Fibroblast of upper back skin (primary cell): ENCODE measurements at places on chromosomes 11 and 22.

DNA sequence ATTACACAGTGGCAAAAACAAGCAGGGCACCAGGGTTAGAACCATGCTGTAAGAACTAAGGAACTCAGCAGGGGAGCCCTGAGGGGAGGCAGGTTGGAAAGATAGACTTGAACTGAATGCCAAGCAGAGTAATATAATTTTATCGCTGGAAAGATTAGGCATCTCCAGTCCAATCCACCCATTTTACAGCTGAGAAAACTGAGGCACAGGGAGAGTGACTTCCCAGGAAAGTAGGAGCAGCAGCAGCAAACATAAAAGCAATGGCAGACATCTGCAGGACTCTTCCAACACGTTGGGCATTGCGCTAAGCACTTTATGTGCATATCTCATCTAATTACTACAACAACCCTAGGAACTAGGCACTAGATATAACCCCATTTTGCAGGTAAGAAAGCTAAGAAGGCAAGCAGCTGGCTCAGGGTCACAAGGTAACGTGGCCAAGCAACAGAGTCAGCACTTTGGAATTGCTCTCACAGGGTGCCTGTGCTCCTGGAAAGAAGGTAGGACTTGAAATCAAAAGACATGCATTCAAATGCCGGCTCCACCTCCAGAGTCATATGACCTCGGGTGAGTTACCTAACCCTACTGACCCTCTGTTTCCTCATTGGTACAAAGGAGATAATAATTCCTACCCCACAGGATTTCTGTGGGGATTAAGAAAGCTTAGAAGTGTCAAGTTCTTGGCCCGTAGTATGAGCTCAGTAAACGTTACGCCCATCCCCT lies 215.3 kb downstream of the BARX2 start:
- no peak for DNase-seq

GRCh38 chr11:77557553-77557952 lies 32.2 kb upstream of the AQP11 start:
- DNase-seq, result peak; percentile 27

DNA sequence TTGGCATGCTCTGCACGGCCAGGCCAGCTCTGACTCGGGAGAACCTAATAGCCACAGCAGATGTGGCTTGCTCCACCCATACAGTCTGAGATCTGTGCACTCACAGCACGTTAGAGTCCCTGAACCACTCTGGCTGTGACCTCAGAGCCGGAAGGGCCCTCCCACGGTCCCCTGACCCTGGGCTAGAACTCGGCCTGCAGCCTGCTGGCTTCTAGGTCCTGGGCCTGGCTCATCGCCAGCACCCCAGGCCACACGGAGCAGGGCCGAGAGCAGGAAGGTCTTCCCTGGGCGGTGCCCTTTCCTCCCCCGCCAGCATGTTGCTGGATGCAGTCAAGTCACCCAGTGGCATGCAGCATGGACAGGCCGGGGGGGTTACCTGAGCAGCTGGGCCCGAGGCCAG lies 35.3 kb upstream of the TTLL12 start:
- DNase-seq, result no peak

- DNase-seq, result peak; percentile 13
Measured at GRCh38 chr11:6931146-6931713, 5.0 kb downstream of the ZNF215 start.

- DNase-seq, result no peak
Measured at GRCh38 chr11:45282081-45282480, 4.1 kb downstream of the SYT13 start.

GRCh38 chr22:30459181-30460052 lies 12.4 kb downstream of the SEC14L3 start:
- peak; percentile 21 for DNase-seq

DNA sequence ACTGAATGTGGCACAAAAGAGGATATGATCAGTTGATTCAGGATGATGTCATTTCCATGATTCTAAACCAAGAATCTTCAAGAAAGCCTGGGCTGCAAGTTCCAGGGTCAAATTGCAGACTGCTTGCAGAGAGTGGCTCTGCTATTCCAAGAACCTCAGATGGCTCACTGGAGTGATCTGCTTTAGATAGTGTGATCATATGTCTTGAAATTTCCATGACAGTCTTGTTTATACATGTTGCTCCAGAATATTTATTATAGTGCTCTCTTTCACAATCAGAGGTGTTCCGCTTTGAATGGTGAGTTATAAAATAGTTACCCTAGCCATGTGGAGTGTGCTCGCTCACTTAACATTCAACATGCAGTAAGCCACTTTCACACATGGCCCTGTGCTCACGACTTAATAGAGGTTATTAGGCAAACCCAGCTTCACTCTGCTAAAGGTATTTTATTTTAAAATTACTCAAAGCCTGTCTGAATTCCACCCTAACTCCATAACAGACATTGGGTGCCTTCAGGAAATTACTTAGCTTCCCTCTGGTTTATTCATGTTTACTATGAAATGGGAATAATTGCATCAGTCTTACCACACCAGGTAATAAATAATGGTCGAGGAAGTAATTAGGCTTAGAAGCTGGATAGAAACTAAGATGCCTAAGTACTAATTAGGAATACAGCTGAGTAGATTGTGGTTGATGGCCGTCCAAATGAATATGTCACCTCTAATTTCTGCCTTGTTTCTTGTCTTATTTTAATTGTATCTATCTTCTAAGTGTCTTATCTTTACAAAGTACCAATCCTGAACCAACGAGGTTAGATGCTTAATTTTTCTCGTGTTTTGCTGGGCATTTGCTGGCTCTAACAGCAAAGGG lies 187.9 kb downstream of the ETS1 start:
- peak; percentile 73 for DNase-seq

- DNase-seq, result no peak
Measured at GRCh38 chr22:46026899-46027210, 49.9 kb upstream of the WNT7B start.

- DNase-seq, result no peak
Measured at GRCh38 chr22:44242946-44243724, 62.4 kb downstream of the PARVG start.

- no peak for DNase-seq
Measured at GRCh38 chr11:69119190-69119589, 36.5 kb upstream of the SMIM38 start.

GRCh38 chr11:64712430-64713015 lies 10.5 kb downstream of the NRXN2 start:
- DNase-seq, result no peak

DNA sequence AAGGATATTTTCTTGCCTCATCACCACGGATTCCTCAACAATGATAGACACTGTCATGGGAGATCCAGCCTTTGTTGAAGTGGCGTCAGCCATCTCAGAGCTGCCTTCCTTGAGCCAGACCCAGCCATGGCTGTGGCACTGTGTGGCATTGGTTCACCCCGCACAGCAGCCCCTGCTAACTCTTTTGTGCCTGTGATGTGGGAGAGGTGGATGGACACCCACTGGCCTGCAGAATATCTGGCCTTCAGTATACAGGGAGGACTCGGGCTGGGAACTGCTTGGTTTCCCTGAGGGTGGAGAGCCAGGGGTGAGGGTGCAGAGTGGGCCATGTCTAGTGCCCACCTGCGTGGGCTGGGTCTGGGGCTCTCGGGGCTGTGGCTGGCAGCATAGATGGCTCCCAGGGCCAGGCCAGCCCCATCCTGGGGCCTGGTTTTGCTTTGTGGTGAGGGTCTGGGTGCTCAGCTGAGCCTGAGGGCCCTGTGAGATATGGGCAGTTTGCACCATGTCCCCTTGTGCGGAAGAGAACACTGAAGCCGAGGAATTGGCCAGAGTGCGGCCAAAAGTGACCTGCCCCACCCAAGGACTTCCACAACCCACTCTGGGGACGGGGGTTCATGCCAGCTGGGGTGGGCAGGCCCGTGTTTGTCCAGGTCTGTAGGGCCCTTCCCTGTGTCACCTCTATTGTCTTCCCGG lies 6.1 kb downstream of the CLDN5 start:
- no peak for DNase-seq

DNA sequence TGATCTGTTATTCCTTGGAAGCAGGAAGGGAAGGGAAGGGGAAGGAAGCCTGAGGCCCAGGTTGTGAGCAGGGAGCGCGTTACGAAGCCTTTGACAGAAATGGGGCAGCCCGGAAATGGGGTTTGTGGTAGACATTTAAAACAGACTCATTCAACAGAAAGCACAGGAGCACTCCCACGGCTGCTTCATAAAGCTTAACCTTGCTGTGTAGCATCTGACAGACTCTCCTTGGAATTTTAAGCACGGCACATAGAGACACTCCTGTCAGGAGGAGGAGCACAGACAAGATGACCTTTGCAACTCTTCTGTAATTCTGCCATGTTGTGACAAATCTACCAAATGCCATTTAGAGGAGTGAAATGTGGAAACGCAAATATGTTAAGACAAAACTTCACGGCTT lies 131.6 kb downstream of the FBXO7 start:
- no peak for DNase-seq

- DNase-seq, result no peak
Measured at GRCh38 chr22:24416611-24417010, 10.8 kb upstream of the ADORA2A start.

GRCh38 chr11:74322667-74323066 lies 11.2 kb upstream of the P4HA3 start:
- no peak for DNase-seq

DNA sequence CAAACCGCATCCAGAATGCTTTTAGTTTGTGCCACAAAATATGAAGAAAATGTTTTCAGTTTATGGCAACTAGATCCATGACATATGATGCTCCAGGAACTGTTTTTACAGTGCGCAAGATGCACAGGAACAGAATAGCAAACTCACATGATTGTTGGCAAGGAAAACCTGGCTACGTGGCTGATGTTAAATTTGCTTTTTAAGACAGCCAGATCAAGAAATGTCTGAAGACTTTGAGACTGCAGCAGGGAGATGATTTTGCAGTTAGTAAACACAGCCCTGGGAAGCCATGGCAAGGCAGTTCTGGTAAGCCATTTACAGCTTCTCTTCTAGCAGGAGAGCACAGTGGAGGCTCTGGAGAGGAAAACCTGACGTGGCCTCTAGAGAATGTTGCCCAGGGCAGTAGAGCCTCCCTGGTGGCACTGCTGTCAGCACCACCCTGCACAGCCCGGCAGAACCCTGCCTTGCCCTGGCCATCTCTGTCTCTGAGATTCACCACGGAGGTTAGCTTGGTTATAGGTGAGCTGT lies 69.8 kb upstream of the TNRC6B start:
- DNase-seq, result peak; percentile 35

DNA sequence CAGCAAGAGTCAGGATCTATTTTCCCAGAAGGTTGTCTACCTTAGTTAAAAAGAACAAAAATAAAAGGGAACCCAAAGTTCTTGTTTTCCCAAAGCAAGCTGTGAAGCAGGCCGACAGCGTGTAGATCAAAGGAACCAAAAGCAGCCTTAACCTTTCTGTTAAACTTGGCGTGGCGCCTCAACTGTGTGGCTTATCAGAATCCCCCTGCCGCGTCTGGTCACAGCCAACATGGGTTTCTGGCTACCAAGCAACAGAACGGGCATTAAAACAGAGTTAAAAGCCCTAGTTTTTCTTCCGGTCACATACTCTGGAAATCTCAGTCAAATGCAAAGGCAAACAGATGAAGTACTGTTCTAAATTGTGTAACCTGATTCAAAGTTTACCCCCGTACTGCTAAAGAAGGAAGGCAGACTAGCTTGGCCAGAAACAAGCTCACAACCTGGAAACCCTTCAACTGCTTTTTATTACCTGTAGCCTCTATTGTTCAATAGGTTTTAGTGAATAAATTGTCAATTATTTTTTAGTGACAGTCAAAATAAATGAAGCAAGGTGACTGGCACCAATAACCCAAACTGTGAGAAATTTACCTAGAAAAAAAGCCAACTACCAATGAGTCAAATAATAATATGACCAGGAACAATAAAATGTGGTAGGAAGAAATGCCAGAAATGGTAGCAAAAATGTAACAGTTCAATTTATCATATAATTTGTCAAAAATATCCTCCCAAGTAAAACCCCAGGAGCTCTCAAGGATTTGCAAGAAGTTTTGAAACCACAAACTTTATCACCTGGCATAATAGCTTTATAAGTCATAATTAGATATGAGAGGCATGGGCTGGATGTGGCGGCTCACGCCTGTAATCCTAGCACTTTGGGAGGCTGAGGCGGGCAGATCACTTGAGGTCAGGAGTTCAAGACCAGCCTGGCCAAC lies 21.4 kb downstream of the CHKA start:
- peak; percentile 41 for DNase-seq

GRCh38 chr11:19845626-19846025 lies 133.0 kb downstream of the NAV2 start:
- DNase-seq, result no peak

- DNase-seq, result no peak
Measured at GRCh38 chr22:37105154-37105553, 4.4 kb downstream of the TMPRSS6 start.

DNA sequence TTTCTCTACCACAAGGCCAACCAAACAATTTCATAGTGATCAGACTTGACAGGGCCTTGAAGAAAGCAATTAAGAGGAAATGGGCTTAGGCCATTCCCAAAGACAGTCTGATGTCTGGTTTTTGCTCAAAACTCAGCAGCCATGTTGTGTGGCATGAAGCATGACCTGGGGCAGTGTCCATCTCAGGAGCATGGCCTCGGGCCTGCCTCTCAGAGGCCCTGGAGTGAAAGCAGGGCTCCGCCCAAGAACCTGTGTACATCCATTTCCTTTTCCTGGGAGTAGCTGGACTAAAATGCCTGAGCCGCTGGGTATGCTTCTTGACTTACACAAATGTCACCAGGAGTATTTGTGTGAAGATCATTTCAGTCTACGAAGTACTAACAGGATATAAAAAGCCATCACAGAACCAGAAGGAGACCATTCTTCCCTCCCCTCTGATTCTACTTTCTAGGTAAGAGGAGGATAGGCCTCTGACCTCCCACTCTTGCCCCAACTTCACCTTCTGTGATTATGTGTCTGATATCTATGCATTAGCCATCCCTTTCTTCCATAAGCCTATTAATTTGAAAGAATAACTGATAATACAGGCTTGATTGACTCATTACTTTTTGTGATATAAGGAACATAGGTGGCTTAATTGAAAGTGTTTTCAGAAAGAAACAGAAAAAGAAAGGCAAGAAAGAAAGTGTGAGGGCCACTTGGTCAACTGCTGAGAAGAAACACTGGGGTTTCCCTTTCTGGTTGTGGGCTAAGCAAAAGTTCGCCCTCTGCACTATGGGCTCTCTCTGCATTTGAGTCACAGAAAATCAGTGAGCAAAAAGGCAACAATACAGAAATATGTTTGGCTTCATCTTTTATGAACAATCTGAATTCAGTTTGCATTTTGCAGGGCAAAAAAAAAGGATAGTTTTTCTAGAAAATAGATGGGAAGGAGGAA lies 188.6 kb upstream of the MTMR2 start:
- no peak for DNase-seq

DNA sequence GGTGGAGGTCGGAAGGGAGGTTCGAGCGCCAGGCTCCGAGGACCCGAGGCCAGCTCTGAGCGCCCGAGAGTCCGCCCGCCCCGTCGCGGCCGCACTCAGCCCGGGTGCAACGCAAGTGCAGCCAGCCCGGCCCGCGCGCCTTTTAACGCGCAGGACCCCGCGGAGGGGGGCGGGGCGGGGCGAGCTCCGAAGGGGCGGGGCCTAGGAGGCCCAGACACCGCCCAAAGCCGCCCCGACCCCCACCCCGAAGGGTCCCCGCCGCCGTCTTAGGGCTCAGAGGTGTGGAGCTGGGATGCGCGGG lies at the start of gene PHOX2A:
Gene PHOX2A, minus strand, starts transcription at position 117 of the 301 bp plus-strand sequence. CDS start 172 bp downstream, outside the sequence.
- no peak for DNase-seq

DNA sequence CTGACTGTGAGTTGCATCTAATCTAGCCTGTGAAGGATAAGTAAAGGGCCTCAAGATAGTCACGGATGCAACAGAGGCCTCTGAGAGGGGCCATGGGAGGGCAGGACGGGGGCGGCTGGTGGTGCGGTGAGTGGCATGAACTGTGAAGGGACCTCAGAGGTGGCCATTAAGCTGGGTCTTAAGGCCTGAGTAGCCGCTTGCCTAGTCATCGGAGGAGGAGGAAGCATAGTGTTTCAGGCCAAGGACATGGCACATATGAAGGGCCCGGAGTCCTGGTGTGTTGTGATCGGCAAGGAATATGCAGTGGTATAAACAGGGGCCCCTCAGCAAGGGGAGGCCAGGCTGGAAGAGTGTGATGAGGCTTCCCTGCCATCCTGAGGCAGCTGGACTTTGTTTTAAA lies 51.8 kb downstream of the TRIOBP start:
- DNase-seq, result no peak
